Endothelial cell (in vitro differentiated cells): ENCODE measurements at places on chromosomes 1 and 21.

GRCh38 chr21:33302796-33303195 lies 22.0 kb upstream of the IFNAR1 start:
- DNase-seq: no peak

DNA sequence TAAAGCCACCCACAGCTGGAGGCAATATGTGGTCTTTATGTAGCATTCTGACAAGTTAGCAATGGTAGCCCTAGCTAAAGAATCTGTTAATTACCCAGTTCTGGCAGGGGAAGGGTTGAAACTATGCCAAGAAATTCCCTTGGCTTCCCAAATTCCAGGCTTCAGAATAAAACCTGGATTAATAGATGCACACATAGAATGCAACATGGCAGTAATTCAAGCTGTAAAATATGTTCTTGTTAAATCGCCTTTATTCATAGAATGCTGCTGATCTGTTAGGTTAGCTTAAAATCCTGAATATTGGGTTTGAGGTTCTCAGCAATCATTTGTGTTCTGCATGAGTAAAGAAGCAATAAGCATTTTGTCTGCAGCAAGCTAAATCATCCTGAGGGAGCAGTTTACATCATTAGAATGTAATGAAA lies 80.1 kb downstream of the ZNF326 start:
- DNase-seq: no peak

- peak; percentile 95 for DNase-seq
These were observed 11.3 kb upstream of the RIPK4 start for GRCh38 chr21:41777951-41778815.

GRCh38 chr1:202680586-202681352 lies 29.5 kb downstream of the SYT2 start:
- DNase-seq: no peak

- DNase-seq: no peak
These were observed 420.4 kb upstream of the RUNX1 start for GRCh38 chr21:35469498-35469897.

- DNase-seq: peak; percentile 62
These were observed 17.7 kb downstream of the TNR start for GRCh38 chr1:175725684-175726083.

DNA sequence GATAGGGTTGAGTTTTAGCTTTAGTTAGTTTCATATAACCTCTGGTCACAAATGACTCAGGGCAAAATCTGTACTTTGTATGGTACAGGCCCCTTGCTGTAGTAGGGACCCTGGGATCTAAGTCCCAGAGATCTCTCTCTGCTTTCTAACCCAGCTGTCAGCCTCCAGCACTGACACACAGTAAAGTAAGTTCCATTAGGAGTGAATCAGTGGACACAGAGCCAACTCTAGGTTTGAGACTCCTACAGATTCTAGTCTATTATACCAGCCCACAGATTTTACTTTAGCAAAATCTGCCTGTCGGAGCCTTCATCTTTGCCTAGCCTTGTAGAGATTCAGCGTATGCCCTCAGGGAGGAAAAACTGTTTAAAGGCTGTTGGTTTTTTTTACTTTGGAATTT lies 52.5 kb downstream of the ANGPTL1 start:
- no peak for DNase-seq

- DNase-seq: no peak
These were observed 9.6 kb downstream of the TENT5C start for GRCh38 chr1:117615474-117615873.

GRCh38 chr1:27951396-27951795 lies 8.4 kb upstream of the XKR8 start:
- DNase-seq: no peak

- DNase-seq: no peak
These were observed 3.3 kb downstream of the HNRNPU start for GRCh38 chr1:244860914-244861610.

GRCh38 chr1:235657747-235658526 lies 8.4 kb upstream of the GNG4 start:
- DNase-seq: no peak

GRCh38 chr1:24475700-24476099 lies 26.9 kb upstream of the RCAN3 start:
- DNase-seq: no peak

- no peak for DNase-seq
These were observed 514.8 kb downstream of the AMY1C start for GRCh38 chr1:104264521-104264920.

DNA sequence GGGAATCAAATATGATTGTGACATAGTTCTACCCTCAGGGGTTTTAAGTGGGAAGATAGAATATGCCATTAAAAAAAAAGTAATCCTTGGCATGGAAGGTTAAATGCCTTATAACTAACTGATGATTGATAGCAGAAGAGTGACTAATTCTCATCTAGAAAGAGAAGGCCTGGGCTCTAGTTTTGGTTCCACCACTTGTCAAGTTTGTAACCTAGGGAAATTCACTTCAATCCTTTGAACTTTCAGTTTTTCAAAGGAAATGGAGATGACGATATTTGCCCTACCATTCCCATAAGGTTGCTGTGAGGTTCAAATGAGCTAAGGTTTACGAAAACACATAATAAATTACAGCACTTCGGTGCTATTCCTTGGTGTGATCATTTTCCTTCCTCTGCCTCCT lies 88.5 kb downstream of the GPR88 start:
- DNase-seq: no peak

DNA sequence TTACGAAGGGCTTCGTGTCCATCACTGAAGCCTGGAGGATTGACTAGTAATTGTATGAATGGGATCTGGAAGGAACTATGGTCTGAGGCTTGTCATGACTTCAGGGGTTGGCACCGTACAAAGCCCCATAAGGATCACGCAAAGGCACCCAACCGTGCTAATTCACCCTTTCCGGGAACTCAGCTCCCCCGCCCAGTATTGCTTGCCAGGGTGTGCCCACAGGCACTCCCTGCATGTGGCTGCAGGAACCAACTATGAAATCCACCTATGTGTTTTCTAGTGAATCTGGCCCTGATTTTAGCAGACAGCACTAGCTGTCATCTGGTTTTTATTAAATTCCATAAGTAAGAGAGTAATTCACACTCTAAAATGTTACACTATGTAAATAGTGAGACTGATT lies 139.2 kb downstream of the TM2D1 start:
- DNase-seq: no peak

- DNase-seq: peak; percentile 12
These were observed 58.5 kb downstream of the WNT9A start for GRCh38 chr1:227889047-227889862.

DNA sequence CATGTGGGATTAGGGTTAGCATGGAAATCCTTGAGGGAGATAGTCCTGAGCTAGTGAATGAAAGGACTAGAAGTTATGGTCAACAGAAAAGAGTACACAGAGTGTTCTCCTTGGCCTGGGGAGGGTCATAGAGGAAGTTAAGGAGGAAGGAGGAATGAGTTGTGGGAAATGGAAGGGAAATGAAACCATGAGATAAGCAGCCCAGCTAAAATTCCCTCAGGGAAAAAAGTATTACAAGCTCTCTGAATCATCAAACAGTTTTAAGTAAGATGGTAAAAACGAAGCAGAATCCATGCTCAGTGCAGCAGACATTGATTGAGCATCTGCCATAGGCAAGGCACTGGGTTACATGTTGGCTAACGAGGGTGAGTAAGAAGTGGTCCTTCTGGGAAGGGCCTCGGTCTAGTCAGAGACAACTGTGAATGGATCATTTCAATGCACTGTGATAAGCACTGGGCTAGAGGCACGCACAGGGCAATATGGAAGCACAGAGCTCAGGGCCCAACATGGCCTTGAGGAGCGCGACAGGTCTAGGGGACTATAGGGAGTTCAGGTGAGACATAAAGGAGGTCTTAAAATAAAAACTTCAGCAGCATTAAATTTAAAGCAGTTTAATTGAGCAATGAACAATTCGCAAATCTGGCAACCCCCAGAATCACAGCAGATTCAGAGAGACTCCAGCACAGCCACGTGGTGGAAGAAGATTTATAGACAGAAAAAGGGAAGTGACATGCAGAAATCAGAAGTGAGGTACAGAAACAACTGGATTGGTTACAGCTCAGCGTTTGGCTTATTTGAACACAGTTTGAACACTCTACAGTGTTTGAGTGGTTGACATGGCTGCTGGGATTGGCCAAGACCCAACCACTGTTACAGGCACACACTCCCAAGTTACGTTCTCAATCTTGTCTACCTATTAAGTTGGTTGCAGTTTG lies 219.5 kb downstream of the HLX start:
- DNase-seq: no peak

DNA sequence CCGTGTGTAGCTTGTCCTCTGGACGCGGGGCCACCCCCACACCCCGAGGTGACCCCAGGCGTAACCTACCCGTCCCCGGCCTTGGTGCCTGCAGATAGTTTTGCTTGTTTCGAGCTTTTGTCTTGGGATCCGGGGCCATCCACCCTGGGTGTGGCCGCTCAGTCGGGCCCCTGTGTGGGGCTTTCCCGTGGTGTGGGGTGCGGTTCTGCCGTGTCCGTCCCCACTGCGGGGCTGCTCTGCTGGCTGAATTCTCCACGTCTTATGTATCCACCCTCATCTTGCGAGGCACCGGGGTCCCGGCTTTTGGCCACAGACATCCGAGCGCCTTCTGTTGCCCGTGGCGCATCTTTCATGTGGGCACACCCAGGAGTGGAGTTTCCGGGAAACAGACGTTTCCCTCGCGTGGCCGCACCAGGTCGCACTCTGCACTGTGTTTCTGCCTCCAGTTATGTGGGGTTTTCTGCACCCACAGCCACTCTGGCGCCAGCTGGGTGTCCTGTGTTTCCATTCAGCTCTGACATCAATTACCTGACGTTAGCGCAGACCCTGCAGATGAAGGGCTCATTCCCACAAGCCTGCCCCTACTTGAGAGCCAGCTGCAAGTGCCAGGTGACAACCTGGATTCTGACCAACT lies 64.9 kb downstream of the PRKCZ start:
- DNase-seq: no peak

GRCh38 chr1:155834296-155834926 lies 22.6 kb downstream of the GON4L start:
- DNase-seq: no peak

DNA sequence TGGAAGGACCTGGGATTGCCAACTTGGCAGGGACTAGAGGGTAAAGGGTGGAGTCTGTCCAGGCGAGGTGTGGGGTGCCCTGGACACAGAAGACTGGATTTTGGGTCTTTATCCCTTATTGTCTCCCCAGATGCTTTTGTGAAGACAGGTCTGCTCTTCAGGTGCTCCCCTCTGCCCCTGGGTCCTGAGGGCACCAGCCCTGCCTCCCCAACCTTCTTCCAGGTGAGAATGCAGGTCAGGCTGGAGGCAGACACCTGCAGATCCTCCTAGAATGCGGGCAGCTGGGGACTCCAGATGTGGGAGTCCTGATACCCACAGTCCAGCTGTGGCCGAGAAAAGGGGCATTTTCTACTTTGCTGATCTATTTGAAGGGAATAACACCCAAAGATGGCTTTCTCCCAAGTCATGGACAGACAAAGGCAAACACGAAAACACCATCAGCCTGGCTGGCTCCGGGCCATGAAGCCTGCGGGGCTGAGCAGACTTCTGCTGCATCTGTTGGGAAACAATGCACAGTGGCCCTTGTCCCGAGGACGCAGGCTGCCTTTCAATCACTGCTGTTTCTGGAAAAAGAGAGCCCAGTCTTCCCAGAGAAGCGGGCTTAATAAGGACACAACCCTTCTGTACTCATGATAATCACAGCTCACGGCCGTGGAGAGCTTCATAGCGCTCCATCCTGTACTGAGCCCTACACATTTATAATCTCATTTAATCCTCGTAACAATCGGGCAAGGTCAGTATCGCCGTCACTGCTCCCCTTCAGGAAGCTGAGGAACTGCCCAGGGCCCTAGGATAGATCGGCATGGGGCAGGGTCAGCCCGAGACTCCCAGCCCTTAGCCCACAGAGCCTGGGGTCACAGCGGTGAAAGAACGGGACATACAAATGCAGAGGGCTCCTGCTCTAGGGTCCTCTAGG lies 62.0 kb upstream of the ABCG1 start:
- DNase-seq: no peak

DNA sequence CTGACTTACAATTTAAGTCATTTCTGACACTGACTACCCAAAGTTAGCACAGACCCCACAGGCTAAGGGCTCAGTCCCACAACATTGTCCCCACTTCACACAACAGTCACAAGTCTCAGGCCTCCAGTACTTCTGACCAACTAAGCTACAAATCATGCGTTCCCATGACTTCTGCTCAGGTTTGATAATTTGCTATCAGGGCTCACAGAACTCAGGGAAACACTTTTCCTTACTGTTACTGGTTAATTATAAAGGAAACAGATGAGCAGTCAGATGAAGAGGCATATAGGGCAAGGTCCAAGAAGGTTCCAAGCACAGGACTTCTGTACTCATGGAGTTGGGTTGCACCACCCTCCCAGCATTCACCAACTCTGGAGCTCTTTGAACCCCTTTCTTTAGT lies 151.2 kb upstream of the TNR start:
- DNase-seq: no peak

DNA sequence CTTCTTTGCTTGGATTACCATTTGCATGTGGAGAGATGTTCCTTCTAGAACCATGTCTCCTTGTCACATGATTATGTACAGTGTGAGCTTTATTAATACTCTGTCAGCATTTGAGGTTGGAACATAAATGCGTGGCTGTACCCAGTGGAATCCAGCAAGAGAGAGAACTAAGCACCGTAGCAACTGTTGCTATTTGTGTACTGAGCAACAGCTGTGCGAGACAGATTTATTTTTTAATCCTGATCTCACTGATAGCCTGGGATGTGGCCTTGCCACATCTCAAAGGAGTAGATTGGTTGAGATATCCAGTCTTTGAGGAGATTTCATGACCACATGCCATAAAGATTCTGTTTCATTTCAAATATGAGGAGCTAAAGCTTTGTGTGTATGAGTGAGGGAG lies 43.4 kb downstream of the KIF1B start:
- no peak for DNase-seq

DNA sequence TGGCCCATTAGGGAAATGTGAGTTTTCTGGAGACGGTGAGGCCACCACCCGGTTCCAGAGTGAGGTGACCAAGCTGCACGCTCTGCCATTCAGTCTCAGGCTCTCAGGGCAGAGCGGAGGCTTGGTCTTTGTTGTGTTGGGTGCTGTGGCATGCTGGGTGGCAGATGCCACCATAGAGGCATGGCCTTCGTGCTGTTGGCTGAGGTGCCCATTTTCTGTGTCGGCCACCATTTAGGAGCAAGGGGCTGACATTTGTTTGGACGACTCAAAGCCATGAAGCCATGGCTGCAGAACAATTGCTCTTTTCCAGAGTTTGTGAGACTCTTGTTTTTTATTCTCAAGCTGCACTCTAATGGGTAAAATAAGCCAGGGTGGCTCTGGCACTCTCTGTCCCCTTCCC lies 36.8 kb upstream of the PWP2 start:
- DNase-seq: no peak

DNA sequence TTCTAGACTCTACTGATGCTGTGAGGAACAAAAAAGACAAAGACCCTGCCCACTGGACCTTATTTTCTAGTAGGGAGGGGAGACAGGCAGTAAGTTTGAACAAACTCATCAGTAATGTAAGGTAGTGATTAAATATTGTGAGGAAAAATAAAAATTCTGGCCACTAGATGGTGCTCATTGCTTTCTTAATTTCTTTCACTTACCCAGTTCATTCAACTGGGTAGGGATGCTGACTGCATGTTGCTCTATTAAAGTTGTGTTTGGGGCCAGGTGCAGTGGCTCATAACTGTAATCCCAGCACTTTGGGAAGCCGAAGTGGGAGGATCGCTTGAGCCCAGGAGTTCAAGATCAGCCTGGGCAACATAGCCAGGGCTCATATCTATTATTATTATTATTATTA lies 6.3 kb upstream of the KYAT3 start:
- DNase-seq: peak; percentile 38

GRCh38 chr1:164891615-164892014 lies 332.6 kb downstream of the PBX1 start:
- DNase-seq: no peak
